CD8-positive, alpha-beta memory T cell (primary cell): ENCODE measurements at places on chromosomes 16 and 17. TPM values are rescaled to one million over a fixed set of nuclear protein-coding genes. Genes with fewer than 3 reads are reported as not detected.

DNA sequence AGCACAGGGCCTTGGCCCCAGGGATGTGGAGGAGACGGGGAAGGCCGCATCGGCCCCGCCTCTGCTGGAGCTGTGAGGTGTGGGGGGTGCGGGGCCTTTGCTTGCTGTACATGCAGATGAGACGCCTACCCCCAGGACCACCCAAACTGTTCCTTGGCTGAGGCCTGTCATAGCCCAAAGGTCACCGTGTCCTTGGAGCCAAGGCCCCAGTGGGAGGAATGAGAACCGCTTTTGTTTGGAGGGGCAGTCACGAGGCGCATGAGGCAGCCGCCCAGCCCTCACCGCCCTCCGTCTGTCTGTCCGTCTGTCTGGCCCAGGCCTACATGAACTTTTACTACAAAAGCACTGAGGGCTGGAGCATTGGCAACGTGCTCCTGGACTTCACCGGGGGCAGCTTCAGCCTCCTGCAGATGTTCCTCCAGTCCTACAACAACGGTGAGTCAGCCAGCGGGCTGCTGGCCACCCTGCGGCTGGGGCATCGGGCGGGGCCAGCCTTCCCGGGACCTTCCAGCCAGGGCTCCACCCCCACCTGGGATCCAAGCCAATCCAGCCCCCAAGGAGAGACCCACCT is 8.8 kb downstream of the TAX1BP3 start:
- no peak for DNase-seq

DNA sequence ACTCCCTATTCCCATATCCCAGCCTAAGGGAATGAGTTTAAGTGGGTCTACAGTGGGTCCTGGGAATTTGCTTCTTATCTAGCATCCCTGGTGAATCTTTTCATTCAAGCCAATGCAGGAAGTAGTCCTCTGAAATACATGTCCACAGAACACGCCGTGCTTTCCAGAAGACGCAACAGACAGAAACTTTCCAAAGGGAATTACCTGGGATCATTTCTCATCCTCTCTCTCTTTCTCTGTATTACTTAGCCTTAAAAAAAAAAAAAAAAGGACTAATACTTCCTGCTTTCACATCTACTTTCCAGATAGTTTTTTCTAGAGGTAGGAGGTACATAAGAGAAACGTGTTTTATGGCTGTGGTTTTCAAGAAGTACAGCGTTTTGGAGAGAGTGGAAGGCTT is 499.0 kb downstream of the MAF start:
- no peak for DNase-seq

DNA sequence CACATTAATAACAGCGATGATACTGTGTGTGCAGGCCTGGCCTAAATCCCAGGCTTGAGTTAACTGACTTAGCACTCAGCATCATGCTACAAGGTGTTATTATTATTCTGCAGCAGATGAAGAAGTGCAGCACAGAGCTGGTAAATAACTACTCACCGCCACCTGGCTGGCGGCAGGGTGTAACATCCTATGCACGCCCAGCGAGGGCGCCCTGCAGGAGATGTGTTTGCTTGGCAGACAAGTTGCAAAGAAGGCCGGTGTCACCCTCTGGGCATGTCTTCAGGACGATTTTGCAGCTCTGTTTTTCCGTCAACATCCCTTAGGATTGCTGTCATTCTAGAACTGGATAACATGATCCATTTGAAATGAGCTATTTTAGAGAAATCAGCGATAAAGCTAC is 30.1 kb downstream of the DNAH9 start:
- DNase-seq: no peak

Gene VMO1
- not detected for total RNA-seq

GRCh38 chr17:72691586-72691985 is 400.9 kb downstream of the SLC39A11 start:
- DNase-seq: no peak

DNA sequence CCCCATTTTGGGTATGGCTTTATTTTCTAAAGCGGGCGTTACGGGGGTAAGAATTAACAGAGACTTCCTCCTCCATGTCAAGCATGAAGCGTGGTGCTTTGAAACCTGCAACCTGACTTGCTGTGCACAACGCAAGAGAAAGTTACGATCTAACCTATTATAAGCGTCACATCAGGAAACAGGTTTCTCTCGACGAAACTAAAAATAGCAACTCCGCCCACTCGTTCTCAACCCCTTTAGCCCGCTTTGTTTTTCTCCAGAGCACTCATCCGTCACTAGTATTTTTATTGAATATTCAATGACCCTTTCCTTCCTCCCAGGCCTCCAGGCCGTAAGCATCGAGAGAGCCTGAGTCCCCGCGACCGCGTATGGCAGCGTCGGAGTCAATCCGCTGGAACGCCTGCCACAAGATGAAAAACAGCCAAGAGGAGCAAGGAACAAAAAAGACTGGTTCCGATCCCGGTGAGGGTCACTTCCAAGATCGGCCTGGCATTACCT is 555 bp downstream of the NUP88 start:
- DNase-seq: peak; percentile 80

GRCh38 chr16:86635176-86635876 is 57.0 kb downstream of the FOXL1 start:
- DNase-seq: no peak

Gene C16orf92
- total RNA-seq: not detected

Gene OR3A3
- total RNA-seq: not detected

Gene TBX2
- 0.11 TPM for total RNA-seq

DNA sequence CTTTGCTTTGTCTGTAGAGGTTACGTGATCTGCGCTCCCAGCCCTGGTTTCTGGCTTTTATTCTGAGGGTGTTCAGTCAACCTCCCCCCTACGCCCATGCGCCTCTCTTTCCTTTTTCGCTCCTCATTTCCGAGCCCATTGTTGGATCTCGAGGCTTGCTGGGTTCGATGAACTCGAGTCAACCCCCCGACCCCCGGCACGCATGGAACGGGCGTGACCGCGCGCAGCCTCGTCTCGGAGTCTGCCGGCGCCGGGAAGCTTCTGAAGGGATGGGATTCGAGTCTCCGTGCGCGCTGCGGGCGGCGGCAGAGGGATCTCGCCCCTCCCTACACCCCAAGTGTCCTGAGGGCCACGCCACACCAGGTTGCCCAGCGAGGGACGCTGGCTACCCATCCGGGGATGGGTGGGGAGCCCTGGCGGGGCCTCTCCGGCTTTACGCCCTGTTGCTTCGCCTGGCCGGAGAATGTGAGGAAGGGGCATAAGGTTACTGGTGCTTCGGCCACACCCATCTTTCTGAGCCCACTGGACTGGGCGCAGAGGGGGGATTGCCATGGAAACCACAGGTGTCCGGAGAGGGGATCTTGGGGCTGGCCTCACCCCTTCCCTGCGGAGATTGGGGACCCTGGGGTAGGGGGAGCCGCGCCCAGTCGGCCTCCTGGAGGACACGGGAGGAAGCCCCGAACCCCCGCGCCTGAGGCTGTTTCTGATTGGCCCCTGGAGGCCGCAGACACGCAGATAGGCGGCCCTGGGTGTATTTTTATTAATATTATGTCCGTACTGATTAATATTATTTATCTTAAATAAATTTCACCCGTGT is 1.8 kb downstream of the MAPT start:
- DNase-seq: no peak
